ENCODE measurements at places on chromosomes 5 and 9.

DNA sequence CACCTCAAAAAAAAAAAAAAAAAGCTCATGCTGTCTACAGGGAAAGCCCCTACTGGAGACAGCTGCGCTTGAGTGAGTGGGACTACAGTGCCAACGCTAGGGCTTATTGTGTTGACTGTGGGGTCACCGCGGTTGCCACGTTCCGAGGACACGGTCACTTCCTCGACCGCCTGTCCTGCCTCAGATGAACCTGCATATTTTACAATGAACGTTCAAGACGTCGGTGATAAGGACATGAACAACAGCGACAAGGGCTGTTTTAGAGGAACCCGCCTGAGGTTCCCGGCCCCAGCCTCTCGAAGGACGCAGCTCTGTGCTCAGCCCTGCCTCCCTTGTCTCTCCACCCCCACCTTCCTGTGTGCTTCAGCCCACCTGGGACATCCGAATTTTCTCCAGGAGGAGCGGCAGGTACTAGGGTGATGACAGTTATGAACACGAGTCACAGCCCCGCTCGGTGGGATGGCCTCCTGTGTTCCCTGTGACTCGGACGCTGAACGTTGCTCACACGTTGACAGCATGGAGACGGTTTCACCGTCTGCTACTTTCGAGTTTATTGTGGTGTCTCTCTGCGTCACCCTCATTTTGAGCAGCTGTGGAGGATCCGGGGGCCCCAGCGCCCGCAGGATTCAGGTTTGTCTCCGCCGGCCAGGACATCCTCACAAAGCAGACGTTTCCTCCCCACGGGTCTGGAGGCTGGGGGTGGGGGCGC, 11.3 kb upstream of the DIPK1B start:
- no peak for DNase-seq

GRCh38 chr5:119470105-119470763, 17.9 kb downstream of the HSD17B4 start:
- no peak for DNase-seq

DNA sequence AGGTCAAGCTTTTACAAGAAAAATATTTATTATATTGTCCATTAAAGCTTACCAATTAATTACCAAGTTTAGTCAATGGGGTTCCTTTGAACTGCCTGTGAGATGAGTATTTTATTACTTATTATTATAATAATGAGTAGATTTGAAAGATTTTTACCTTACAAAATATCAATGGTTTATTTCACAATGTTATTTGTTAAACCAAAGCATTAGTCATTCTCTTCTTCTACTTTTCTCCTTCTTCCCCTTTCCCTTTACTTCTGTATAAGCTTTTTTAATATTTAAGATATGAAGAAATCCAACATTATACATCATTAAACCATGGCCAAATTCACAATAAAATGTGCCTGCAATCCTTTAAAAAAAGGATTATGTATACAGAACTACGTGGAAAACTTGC, 369.5 kb downstream of the ARL15 start:
- no peak for DNase-seq

DNA sequence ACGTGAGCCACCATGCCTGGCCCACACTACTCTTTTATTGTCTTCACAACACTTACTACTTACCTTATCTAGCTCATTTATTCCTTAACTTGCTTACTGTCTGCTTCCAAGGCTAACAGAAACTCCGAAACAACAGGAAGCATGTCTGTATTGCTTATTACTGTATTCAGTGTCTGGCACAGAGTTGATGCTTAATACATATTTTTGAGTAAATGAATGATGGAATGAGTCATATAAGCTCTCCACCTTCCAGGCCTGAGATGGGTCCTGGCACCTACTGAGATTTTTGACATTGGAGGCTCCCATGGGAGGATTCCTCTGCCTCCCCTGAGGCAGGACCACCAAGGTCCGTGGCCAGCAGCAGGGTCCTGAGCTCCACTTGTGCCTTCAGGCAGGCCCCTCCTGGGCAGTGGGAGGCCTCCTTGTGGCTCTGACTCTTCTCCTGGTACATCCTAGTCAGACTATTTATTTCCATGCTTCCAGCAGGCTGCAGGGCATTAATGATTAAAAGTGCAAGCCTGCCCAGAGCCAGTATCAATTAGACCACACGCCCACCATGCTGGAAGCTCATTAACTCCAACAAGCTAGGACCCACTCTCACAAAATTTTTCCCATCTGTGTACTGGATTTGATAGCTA, 76.5 kb upstream of the CTNNA1 start:
- no peak for DNase-seq

- DNase-seq: no peak
Measured at GRCh38 chr5:135822959-135823358, 11.5 kb upstream of the SLC25A48 start.

GRCh38 chr5:18465833-18466681, 831.8 kb downstream of the TAF11L14 start:
- DNase-seq: peak; percentile 50

DNA sequence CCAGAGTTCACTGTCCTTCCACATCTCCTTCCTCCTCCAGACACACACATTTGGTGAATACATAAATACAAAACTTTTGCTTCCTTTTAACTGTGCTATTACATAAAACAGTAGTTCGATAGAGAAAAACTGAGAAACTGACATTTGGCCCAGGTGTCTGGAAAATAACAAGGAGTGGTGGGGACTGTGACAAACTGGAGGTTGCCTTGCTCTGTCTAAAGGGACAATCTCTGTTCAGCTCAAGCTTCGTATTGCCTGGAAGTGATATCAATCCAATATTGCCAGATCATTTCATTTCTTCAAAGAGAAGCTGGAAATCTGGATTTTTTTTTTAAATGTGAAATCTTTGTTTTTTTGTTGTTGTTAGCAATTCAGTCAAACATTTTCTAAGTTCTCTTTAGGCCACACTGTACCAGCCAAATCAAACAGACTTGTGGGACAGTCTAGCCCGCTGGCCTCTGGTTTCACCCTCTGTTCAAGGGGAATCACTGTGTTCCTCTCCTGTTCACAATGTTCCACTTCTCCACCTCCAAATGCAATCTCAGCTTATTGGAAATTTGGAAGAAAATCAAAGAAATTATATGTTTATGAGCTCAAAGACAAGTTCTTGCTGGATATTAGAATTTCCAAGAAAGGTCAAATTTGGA, 612.5 kb downstream of the KIF4B start:
- no peak for DNase-seq

DNA sequence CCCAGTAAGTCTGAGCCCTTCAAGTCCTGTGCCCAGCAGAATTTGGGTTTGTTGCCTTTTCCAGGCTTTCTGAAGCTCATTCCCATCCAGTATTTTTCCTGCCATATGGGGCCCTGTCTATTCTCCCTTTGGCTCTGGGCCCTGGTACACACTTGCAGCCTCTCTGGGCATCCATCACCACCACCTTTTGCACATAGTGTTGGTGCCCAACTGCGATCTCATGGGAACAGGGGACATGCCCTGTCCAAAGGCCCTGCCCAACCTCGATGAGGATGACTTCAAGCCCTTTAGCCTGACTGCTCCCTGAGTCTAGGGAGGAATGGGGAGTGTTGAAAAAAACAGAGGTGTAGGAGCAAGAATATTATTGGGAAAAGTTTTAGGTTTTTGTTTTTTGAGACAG, 11.5 kb downstream of the RGS3 start:
- no peak for DNase-seq

GRCh38 chr9:100098046-100098886, 534 bp downstream of the ERP44 start:
- peak; percentile 49 for DNase-seq

DNA sequence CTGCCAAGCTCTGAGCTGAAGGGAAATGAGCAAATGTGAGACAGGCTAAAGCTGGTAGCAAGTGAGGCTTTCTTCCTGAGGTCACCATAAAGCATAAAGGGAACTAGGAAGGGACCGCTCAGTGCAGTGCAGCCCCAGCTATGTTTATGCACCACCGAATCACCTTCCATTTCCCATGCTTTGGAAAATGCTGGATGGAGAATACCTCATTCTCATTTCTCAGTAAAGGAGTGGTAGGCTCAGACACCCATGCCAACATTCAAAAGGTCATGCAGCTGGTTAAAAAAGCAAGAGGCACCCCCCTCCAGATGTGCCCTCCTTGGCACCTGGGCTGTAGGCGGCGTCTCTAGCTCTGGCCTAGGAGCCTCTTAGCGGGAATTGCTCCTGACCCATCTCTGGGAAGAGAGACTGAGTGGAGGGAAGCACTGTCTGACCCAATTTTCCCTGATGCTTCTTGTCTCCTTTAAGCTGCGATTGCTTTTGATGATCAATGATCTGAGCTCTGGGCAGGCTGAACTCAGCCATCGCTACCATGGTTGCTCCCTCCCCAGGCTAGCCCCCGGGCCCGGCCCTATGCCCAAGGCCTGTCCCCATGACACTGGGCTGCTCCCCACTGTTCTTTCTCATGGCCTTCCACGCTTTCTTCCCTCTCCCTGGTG, 58.7 kb downstream of the ZNF354C start:
- no peak for DNase-seq

- DNase-seq: no peak
Measured at GRCh38 chr5:108607421-108607820, 140.3 kb upstream of the FER start.
